CD4-positive, alpha-beta memory T cell (primary cell): ENCODE measurements at places on chromosomes 6 and 20.

GRCh38 chr6:19415605-19416326 lies 421.4 kb upstream of the ID4 start:
- DNase-seq = no peak

DNA sequence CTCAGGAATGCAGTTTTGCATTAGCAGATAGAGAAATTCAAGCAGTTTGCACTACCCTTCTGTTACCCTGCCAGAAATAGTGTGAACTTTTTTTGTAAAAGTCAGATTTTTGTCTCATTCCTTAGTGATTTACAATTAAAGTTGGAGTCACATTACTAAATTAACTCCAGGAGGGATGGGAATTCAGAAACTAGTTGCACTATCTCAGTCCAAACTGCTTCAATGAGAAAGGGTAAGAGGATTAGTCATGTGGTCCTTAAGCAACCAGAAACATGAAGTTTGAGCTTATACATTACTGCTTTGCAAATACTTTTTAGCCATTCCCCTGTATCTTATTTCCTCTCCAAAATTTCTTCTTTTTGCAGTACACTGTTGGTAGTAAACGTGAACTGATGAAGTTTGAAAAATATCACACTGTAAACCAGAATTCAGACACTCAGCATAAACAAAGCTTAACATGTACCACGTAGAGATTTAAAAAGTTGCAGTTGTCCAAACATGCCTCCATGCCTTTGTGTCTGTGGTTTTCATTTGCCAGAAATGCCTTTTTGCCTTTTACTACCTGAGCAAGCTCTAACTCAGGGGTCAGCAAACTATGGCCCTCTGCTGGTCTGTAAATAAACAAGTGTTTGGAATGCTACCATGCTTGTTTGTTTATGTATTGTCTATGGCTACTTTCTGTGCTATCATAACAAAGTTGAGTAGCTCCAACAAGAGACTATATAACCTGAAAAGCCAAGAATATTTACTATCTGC lies 49.7 kb downstream of the TP53INP2 start:
- DNase-seq = no peak

DNA sequence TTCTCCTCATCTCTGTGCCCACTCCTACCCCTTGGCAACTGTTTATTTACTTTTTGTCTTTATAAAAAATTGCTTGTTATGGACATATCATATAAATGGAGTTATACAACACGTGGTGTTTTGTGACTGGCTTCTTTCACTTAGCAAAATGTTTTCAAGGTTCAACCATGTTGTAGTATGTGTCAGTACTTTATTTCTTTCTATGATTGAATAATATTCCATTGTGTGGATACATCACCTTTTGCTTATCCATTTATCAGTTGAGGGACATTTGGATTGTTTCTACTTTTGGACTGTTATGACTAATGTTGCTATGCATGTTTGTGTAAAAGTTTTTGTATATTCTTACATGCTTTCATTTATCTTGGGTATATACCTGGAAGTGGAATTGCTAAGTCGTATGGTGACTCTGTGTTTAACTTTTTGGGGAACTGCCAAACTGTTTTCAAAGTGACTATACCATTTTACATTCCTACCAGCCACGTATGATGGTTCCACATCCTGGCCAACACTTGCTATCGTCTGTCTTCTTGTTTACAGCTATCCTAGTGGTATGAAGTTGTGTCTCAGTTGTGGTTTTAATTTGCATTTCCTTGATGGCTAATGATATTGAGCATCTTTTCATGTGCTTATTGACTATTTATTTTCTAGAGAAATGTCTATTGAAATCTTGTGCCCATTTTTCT lies 84.4 kb downstream of the SLX4IP start:
- no peak for DNase-seq

DNA sequence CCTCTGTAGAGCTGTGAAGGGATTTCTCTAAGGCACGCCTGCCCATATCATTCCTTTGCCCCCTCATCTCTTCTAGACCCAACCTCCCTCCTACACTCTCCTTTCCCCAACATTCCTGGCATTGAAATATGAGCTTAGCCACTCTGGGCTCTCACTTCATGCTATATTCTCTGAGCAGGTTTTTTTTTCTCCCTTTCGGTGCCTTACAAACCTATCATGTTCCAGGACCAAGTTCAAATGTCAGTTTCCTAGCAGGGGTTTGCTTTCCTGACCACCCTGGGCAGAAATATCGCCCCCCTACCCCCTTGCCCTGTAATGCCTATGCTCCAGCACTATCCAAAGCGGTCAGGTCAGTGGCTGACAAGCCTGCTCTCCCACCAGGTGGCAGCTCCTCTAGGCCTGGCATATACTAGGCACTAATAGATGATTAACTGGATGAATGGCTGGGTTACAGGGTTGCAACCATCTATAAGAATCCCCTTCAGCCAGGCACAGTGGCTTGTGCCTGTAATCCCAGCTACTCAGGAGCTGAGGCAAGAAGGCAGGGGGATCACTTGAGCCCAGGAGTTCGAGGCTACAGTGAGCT lies 25.7 kb upstream of the AAR2 start:
- DNase-seq = no peak

- peak; percentile 46 for DNase-seq
Observed at GRCh38 chr20:49595811-49596561, 28.0 kb upstream of the PTGIS start.

- DNase-seq = peak; percentile 36
Observed at GRCh38 chr6:35139924-35140638, 1.1 kb downstream of the TCP11 start.

DNA sequence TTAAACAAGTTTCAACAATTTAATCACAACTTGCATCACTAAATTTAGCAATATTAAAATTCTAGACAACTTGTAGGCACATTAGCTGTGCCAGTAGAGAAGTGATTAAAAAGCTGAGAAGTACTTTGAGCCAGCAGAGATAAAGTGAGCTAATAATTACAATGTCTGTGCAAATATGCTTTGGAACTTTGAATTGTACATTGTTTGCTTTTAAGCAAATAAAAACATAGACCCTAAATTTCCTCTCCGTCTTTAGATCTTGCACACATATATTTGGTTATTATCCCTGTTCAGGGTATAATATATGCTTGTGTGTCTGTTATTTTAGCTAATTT lies 44.2 kb upstream of the DEFB112 start:
- DNase-seq = no peak
